ENCODE measurements at places on chromosomes 6 and 20.

DNA sequence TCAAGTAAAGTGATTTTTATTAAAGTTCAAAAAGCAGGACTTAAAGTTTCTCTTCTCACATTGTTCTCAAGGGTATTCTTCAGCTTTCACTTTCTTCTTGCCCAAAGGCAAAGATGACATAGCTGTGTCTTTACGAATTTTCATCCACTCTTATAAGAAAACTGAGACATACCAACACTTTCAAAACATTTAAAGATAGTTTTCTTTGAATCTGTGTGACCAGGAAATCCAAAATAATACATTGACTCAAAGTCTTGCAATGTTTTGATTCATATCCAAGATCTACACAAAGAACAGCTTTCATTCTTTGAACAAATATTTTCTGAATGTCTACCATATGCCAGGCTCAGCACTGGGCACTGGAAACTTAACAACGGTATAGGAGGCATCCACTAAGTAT lies 117.9 kb downstream of the SIM1 start:
- no peak for DNase-seq

- no peak for DNase-seq
Measured at GRCh38 chr6:132961122-132961521, 146.8 kb downstream of the RPS12 start.

DNA sequence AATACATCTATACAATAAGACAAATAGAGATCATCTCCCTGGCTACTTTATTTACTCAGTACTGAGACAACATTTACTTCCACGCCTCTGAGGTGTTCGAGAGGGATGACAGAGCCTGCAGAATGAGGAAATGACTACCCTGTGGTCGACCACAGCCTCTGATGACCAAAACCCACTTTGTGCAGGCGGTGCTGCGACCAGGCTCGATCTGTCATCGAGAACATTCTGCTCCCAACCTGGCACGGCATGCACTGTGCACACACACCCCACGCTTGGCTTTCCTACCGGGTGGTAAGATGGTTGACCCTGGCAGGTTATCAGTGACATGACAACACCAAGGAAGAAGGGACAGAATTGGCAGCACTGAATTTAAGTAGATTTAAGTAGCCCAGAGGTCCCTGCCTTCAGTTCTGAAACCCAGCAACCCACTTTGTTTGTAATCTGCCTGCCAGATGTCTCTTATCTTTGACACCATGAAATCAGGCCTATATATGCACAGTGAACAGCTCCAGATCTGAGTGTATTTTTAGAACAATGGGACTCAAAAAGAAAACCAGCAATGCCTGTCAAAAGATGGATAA lies 42.6 kb downstream of the TTI1 start:
- peak; percentile 93 for DNase-seq

- no peak for DNase-seq
Measured at GRCh38 chr6:144899161-144899560, 614.0 kb downstream of the UTRN start.

DNA sequence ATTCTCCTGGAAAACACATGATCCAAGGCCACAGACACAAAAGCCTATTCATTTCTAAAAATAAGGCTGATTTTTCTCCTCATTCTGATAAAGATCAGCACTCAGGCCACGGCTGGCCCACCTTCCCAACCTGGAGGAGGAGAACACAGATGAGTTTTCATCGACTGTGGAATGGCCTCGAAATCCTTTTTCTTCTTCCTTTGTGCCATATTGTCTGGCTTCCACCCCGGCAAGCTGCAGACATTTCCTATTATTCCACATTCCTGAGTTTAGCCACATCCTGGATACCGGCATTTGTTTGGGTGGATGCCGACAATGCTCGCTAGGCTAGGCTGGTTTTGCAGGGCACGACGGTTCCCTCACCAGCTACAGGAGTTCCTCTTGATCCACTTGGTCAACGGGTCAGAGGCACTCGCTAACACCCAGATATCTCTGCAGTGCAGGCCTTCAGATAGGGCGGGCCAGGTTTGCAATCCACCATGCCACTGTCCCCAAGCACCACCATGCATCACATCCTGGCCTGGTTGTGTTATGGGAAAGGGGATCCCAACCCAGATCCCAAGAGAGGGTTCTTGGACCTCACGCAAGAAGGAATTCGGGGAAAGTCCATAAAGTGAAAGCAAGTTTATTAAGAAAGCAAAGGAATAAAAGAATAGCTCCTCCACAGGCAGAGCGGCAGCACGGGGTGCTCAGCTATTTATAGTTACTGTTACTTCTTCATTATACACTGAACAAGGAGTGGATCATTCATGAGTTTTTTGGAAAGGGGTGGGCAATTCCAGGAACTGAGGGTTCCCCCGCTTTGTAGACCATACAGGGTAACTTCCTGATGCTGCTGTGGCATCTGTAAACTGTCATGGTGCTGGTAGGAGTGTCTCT lies 4.2 kb upstream of the CTSZ start:
- no peak for DNase-seq

- DNase-seq = no peak
Measured at GRCh38 chr6:25377664-25378063, 98.5 kb downstream of the CARMIL1 start.

DNA sequence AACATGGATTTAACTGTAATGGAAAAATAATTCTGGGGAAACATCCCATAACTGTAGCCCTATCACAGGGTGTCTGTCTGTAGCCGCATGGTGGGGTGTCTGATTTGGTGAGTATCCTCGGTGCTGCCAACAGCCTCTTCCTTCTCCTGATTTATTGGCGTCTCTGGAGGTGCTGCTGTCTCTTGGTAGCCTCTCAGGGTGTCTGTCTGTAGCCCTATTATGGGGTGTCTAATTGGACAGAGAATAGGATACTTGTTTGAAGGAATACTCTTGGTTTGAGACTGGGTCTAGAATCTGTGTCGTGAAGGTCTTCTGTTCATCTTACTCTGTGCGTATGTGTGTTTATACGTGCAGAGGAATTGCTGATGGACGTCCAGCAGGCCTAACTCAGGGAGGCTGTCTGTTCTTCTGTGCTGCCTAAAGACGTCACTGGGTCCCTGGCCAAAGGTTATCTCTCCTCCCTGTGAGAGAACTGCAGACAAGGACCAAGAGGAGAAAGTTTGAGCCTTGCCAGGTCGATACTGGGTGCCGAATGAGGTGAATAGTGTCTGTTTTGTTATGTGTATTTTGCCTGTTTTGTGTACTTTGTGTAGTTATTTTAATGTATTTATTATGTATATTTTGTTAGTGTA lies 18.9 kb upstream of the AGPAT4 start:
- DNase-seq = no peak

DNA sequence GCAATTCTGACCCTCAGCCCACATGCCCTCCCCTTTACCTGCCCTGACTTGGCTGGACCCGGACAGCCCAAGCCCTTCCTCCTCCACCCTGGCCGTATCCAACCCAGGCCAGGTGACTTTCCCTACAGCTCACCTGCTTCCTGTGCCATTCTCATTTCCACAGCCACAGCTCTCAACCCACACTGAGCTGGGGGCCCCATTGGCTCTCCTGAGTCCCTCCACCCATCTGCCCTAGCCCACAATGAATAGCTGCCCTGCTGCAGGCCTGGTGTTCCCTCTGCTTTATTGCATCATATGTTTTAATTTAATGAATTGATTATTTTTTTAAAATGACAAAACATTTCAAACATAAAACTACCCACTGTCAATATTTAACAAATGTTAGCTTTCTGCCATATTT lies 118.5 kb upstream of the BACH2 start:
- no peak for DNase-seq

DNA sequence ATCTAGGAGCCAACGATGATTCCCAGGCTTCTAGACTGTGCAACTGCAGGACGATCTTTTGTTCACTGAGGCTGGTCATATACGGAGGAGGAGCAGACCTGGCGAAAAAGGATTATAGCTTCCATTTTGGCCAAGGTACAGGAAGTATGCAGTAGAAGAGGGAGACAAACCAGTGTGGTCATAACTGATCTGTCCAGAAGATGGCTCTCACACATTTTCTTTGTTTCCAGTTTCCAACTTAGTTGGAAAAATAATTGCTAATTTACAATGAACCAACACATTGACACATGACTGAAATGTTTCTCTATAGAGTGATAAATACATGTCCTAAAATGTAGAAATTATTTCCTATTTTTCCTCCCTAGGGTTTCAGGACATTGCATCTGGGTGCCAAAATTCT lies 364.1 kb upstream of the BTBD3 start:
- DNase-seq = no peak

GRCh38 chr6:134995536-134995935 lies 45.6 kb upstream of the ALDH8A1 start:
- DNase-seq = no peak

DNA sequence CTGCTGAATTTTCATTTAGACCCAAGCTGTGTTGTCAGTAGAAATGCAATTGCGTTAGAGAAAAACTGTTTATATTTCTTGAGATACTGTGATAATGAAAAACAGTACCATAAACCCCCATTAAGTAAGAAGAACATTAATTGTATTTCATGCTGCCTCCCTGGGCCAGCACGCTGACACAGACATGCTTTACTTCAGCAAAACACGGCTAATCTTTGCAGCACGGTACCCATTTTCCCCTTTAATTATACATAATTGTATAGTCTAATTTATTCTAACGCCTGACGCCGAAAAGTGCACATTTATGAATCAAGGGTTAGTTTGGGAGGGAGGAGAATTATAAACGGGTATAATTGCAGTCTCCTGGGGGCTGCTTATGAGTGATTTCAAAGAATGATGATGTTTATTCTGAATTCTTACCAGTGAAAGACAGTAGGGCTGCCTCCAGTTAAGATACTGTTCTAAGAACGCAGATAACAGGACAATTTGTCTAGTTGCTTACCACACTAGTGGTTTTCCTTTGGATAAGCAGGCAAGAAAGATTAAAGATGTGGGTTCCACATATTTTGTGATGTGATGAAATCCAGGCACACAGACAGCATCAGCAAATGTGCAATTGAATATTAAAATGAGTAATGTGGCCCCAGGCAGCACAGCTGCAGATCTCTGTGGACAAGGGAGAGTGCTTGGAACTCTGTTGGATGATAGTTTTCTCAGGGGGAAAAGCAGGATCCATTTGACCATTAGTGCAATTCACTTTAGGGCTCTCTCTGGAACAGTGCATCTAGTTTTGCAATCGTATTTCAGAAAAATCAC lies 4.7 kb upstream of the SULF2 start:
- no peak for DNase-seq

- DNase-seq = no peak
Measured at GRCh38 chr6:130906736-130907381, 79.7 kb downstream of the SMLR1 start.

DNA sequence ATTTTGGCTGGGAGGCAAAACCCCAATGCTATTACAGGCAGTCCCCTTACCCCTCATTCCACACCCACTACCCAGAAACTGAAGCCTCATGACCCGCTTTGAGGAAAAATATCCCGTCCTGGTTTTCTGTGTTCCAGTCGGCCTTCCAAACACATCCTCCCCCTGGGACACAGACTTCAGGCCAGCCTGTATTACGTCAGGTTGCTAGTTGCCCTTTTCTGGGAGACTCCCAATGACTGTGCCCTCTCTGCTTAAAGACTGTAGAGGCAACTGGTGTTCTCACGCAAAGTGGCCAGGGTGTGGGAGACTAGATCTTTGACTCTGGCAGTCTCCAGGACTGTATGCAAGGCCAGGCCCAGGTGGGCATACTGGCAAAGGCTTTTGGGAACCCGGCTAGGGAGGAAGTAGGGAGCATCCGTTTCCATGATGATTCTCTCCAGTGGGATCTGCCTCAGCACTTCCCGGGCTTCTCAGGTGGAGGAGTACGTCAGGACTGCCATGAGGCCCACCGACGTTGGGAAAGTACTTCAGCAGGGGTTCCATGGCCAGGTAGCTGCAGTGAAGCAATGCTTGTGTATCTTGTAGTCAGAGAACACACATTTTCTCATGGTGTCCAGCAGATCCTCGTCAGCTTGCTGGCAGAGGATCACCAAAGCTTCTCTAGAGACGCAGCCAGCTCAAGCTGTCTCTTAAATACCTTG lies 34.9 kb downstream of the DYNLT1 start:
- no peak for DNase-seq

GRCh38 chr6:150037526-150038201 lies 12.3 kb upstream of the RAET1L start:
- peak; percentile 65 for DNase-seq

- peak; percentile 28 for DNase-seq
Measured at GRCh38 chr6:159074120-159074684, 29.4 kb upstream of the TAGAP start.

GRCh38 chr20:62503401-62504178 lies 27.8 kb upstream of the GATA5 start:
- DNase-seq = no peak

- DNase-seq = no peak
Measured at GRCh38 chr6:159094444-159095252, 49.9 kb upstream of the TAGAP start.

GRCh38 chr6:129329678-129330077 lies 380.3 kb downstream of the ARHGAP18 start:
- no peak for DNase-seq

GRCh38 chr6:16130932-16131387 lies 2.1 kb downstream of the MYLIP start:
- no peak for DNase-seq

DNA sequence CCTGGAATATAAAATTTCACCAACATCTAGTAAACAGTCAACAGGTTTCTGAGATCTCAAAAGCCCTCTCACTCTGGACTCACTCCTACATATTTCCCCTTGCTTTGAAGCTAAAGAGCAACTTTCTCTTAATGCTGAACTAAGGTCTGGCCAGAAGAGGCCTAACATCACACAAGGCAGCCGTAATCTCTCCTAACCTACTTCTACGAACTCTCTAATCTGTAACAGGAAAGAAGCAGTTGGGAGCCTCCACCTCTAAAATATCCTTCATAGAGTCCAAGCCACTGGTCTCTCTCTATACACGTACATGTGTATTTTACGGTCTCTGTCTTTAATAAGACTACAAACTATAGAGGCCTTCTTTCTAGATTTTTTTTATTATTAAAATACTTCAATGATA lies 72.0 kb downstream of the REV3L start:
- no peak for DNase-seq

- DNase-seq = peak; percentile 46
Measured at GRCh38 chr6:34243131-34243771, 5.6 kb downstream of the SMIM29 start.

DNA sequence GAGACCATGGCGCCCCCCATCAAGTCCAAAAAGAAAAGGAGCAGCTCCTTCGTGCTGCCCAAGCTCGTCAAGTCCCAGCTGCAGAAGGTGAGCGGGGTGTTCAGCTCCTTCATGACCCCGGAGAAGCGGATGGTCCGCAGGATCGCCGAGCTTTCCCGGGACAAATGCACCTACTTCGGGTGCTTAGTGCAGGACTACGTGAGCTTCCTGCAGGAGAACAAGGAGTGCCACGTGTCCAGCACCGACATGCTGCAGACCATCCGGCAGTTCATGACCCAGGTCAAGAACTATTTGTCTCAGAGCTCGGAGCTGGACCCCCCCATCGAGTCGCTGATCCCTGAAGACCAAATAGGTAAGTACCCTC lies 41.7 kb upstream of the NAA20 start:
- DNase-seq = no peak

- DNase-seq = no peak
Measured at GRCh38 chr20:13858871-13859270, 74.0 kb downstream of the NDUFAF5 start.

- DNase-seq = no peak
Measured at GRCh38 chr20:32628960-32629530, 43.9 kb upstream of the NOL4L start.

GRCh38 chr6:150412221-150412620 lies 43.4 kb downstream of the IYD start:
- no peak for DNase-seq
